AML-193 (cell line): ENCODE measurements at places on chromosomes 13 and 19.

- DNase-seq = no peak
These were observed 30.0 kb upstream of the ATP12A start for GRCh38 chr13:24650161-24650560.

DNA sequence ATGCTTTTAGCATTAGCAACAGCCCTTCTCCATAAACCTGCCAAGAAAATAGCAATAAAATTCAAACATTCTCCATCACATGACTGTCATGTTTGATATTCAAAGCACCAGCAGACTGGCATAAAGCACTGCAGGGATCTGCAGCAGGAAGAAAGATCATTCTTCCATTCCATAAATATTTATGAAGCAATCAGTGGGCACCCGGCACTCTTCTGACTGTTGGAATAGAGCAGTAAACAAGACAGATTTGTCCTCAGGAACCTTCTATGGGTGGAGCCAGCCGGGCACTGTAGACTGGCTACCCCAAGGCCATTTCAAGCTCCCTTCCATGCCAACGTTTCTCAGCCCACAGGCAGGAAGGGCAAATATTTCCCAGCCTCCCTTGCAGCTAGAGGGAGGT lies 25.5 kb downstream of the PLA2G4C start:
- DNase-seq = no peak

DNA sequence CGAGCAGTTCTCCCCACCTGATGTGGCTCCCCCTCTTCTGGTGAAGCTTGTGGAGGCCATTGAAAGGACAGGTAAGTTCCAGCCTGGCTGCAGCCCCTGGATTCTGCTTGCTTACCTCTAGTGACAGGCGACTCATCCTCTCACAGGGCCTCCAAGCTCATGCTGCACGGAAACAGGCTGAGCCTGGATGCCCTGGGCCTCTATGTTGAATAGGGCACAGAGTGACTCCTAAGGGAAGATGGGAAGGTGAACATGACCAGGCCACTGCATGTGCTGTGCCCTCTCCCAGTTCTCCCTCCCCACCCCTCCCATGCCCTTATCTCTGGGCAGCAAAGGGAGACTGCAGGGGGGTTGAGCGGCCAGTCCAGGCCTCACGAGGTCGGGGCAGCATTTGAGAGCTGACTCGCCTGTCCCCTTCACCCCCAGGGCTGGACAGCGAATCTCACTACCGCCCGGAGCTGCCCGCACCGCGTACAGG lies 7.6 kb downstream of the PIK3R2 start:
- no peak for DNase-seq

DNA sequence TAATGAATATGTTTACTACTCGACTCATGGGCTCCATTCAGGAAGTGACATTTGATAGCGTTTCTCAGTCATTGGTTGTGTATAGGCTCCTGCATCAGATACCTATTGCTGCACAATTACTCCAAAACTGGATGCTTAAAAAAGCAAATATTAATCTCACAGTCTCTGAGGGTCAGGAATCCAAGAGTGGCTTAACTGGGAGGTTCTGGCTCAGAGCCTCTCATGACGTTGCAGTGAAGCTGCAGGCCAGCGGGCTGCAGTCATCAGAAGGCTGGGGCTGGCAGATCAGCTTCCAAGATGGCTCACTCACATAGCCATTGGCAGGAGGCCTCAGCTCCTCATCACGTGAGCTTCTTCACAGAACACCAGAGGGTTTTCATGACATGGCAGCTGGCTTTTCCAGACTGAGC lies 525.1 kb upstream of the NBEA start:
- no peak for DNase-seq

GRCh38 chr19:861756-862580 lies 2.5 kb downstream of the CFD start:
- DNase-seq = peak; percentile 38

- DNase-seq = no peak
These were observed 2.6 kb upstream of the EPN1 start for GRCh38 chr19:55672418-55672817.

GRCh38 chr19:34712395-34713261 lies 21.4 kb upstream of the ZNF181 start:
- peak; percentile 68 for DNase-seq

DNA sequence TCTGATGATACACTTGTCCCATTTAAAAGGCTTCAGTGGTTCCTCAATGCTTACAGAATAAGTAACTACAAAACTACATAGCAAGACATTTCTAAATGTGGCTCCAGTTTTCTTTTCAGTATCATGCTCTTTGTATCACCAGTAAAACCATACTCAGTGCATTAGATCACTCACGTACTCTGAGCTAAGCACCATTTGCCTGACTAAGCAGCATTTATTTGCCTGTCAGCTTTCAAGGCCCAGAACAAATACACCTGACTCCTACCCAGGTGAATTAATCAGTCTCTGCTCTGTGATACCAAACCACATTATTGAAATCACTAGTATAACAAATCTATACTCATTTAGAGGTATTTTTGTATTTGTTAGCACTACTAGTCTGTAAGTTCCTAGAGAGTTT lies 47.4 kb upstream of the PCDH20 start:
- no peak for DNase-seq

DNA sequence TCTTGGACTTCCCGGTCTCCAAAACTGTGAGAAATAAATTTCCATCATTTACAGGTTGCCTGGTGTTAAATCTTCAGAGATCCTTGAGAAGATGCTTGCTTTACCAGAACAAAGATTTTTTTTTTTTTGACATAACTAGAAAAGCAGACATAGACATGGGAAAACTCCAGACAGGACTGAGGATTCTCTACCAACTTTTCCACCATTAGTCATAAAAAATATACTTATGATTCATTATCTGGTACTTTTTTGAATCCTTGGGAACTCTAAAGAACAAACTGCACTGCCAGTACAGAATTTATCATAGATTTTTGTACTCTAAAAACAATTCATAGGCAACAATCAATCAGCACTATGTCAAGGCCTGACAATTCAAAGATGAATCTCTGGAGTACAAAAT lies 487.6 kb downstream of the EFNB2 start:
- no peak for DNase-seq

- no peak for DNase-seq
These were observed 36.6 kb downstream of the PDS5B start for GRCh38 chr13:32622827-32623226.

DNA sequence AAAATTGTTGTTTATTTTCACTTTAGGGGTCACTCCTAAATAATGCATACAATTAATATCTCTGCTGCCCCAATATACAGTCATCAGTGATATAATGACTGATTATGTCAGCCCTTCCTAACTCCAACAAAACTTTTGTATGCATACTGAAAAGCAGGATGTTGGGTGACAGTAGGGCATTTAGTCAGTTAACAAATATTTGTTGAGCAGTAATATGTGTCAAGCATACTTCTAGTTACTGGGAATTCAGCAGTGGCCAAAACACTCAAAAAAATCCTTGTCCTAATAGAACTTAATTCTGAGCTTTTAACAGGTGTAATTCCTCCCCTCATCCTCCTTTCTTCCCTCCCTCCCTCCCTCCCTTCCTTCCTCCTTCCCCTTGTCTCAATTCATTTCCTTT lies 560.7 kb upstream of the KLHL1 start:
- no peak for DNase-seq
